ENCODE measurements at places on chromosomes 11 and 22.

- no peak for DNase-seq
These were observed 4.9 kb upstream of the TTLL1 start for GRCh38 chr22:43094085-43094484.

GRCh38 chr11:503179-503981 is 3.7 kb downstream of the RNH1 start:
- no peak for DNase-seq

DNA sequence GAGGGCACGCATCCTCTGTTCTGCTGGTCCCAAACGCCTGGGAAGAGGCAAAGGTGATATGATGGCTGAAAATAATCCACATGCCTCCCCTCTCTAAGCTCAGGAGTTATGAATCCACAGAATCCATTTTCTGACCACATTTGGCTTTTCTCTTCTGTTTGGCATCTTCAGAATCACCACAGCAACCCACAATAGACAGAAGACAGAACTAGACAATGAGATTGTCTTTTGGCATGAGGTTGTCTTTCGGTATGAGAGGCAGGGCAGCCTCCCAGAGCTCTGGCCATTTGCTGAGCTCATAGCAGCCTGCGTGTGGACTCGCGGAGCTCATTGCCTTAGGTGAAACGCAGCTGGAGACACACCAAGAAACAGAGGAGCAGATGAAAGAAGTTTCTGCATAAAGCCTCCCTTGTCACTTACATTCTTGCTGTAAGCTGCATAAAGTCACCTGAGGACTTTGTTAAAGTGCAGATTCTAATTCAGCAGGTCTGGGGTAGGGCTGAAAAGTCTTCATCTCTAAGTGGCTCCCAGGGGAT is 868.0 kb downstream of the NTM start:
- no peak for DNase-seq

GRCh38 chr11:82682003-82682751 is 51.5 kb downstream of the FAM181B start:
- DNase-seq, result no peak

GRCh38 chr22:29301716-29302401 is 4.6 kb upstream of the GAS2L1 start:
- DNase-seq, result no peak

GRCh38 chr11:116281173-116282160 is 491.3 kb downstream of the BUD13 start:
- DNase-seq, result no peak

DNA sequence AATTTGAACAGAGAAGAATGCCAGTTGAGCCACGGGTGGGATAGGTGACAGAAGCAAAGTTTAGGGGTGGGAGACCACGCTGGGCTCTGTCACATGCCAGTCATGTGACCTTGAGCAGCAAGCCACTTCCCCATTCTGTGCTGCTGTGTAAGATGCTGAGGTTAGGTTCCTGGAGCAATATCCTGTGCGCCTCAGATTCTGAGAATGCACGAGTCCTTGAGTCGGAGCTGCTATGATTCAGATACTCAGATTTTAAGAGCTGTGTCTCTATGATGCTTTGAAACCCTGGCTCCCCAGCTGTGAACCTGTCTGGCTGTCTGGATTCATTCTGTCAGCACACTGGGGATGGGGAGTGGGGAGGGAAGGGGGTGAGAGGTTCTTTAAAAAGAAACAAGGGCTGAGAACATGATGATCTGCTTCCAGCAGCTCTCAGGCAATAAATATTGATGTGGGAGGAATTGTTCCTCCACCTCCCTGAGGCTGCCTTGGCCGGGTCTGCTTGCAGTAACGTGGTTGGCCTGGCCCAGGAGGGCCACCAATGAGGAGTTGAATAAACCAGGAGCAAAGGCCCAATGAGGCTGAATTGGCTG is 24.0 kb downstream of the SLCO2B1 start:
- DNase-seq, result no peak

DNA sequence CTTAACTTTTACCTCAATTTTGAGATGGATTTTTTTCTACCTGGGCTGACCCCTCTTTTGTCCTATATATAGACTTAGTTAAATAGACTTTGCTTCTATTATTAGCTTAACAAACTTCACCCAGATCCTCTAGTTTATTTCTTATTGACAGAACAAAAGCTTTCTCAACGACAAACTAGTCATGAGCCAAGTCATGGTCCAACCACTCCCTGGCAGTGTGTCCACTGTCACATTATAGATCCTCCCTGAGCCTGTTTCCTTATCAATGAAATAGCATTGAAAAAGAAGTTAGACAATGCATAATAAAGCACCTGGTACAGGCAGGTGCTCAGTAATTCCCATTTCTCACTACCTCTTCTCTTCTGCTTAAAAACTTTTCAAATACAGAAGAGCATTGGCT is 155.1 kb downstream of the SPON1 start:
- no peak for DNase-seq

DNA sequence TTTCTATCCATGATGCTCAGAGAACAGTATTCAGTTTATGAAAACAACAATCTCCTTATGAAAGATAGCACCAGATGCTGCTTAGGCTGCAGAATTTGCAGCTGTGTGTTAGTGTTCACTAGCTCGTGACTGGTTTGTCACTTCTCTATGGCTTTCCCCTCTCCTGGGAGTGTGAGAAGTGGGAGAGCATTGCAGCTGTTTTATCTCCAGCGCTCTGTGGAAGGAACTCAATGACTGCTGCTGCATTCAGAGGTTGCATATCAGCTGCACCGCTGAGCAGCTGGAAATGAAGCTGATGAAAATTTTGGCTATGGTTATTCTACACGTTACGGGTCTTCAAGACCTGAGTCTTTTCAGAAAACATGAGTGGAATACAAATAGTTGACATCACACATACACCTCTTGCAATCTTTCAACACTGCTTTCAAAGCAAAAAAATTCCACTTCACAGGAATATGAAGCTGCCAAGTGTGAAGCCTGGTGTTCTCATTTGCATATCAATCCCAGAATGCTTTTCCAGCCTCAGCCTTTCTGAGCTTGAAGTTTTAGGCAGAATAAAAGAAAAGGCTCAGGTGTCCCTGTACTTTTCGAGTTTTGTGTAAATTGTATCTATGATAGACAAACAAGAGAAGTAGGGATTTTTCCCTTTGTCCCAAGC is 149.3 kb upstream of the DDI1 start:
- DNase-seq, result no peak

DNA sequence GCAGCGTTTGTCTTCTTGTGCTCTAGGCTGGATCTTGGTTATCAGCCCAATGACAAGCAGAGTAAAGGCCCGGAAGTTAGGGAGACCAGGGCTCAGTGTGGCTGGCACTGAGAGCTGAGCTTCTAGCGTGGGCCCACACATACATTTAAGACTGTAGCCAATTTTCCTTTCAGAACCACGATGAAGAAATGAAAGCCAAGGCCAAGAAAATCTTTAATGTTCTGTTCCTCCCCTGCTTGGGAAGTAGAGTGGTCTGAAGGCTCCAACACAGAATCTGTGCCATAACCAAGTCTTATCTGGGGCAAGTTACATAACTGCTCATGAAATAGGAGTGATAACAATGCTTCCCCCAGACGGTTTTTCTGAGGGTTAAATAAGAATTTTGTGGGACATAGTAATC is 4.7 kb upstream of the ST3GAL4 start:
- DNase-seq, result no peak

GRCh38 chr22:19723983-19724827 is 866 bp downstream of the GP1BB start:
- DNase-seq, result no peak

GRCh38 chr11:57639321-57640067 is 10.2 kb downstream of the YPEL4 start:
- no peak for DNase-seq

GRCh38 chr11:71176812-71177211 is 75.6 kb downstream of the SHANK2 start:
- DNase-seq, result no peak

GRCh38 chr11:26741036-26741435 is 19.2 kb upstream of the SLC5A12 start:
- DNase-seq, result no peak

GRCh38 chr11:61364012-61364675 is 2.0 kb downstream of the TMEM138 start:
- no peak for DNase-seq

DNA sequence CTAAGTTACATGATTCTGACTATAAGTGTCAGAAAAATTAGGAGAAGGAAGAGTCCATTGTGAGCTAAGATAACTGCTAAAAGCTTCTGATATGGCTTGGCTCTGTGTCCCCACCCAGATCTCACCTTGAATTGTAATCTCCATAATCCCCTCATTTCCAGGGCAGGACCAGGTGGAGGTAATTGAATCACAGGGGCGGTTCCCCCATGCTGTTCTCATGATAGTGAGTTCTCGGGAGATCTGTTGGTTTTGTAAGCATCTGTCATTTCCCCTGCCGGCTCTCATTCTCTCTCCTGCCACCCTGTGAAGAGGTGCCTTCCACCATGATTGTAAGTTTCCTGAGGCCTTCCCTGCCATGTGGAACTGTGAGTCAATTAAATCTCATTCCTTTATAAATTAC is 230.2 kb downstream of the OPCML start:
- no peak for DNase-seq

DNA sequence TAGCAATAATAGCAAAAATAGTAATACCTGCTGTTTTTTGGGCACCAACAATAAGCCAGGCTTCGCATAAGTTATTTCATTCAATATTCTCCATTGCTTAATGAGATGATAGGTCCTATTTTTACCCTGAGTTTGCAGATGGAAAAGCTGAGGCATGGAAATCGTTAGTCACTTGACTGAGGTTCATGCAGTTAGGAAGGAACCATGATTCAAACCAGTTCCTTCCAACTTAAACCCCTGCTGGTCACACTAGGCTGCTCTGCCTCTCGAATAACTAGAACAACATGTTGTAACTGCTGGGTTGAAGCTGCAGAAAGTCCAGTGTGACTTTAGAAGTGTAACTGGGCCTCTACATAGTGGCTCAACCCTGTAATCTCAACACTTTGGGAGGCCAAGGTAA is 69.3 kb downstream of the SEZ6L start:
- DNase-seq, result no peak

DNA sequence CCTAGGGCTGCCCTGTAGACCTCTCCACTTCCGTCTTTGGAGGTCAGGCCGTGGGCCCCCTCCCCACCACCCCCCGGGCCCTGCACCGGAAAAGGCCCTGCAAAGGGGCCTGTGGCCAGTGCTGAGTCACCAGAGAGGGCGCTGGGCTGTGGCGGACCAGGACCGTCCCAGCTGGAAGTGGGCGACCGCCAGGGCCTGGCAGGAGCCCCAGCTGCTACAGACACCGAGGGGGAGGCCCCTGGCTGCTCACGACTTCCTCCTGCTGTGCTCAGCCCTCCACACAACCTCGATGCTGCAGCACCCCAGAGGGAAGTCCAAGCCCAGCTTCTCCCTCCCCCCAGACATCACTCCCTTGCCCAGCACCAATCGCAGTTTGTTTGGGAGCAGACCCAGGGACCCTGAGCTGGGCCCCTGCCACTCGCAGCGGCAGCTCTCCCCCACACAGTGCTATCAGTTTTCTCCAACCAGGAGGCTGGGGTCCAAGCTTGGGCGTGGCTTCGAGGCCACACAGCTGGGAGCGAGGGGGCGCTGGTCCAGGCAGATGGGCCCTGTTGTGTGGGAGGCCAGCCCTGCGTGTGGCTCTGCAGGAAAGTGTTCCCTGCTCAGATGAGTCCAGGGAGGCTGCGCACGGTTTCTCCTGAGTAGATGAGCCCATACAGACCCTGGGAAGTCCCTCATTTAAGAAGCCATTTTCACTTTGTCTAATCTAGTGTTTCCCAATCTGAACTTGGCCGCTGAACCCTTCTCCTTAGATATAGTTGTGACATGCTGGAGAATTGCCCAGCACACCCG is 5.6 kb upstream of the SH3BP1 start:
- DNase-seq, result no peak

DNA sequence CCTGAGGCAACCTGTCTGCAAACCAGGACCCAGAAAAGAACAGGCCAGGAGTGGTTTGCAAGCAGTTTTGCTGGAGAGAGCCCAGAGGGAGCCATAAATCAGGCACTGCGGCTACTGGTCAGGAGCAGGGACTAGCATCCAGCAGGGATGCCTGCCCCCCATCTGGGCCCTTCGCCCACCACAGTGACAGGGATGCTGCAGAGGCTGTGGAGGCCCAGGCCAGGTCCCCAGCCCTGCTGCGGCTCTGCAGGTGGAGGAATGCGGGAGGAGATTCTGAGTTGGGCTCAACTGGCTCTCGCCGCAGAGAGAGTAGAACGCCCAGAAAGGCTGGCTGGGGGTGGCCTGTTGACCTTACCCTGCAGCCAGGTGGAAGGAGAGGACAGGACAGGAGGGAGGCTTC is 16.4 kb upstream of the NEFH start:
- DNase-seq, result no peak

GRCh38 chr11:64357446-64357845 is 1.5 kb upstream of the RPS6KA4 start:
- DNase-seq, result no peak

DNA sequence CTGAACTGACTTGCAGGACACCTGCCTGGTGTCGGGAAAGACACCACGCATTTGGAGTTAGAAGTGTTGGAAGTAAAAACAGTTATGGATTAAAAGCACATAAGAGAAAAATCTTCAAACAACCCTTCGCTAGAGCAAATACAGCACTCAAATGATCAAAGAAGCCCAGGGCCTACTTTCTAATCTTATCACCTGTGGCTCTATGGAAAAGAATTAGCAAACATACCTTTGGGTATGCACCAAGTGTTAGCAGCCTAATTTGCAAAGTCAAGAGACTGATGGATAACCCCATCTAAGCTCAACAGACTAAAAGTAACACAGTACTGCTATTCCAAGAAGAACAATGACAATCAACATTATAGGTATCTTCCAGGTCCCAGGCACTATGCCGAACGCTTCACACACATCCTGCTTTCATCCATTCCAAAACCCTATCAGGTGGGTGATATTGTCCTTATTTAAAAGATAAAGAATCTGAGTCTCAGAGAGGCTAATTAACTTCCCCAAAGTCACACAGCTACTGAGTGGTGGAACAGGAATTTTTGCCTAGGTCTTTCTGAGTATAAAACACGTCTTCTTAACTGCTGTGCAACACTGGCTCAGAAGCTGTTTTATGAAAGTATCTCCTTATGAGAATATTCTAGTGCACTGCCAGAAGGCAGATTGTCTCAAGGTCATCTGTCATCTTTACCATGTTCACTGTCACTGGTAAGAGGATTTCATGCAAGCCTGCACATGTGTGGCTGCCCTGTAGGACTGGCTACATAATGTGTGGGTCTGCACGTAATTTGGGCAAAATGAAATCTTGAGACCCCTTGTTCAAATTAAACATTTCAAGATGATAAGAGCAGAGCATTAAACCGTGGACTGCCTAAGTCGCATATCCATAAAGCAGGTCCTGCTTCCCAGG is 16.4 kb downstream of the SLC1A2 start:
- DNase-seq, result no peak

GRCh38 chr22:19107730-19108074 is 14.5 kb downstream of the DGCR2 start:
- no peak for DNase-seq

- DNase-seq, result no peak
These were observed 67.5 kb upstream of the PHF21B start for GRCh38 chr22:45077286-45077685.

GRCh38 chr11:103228807-103229206 is 119.6 kb downstream of the DYNC2H1 start:
- no peak for DNase-seq

- DNase-seq, result no peak
These were observed 127.4 kb upstream of the OPCML start for GRCh38 chr11:133659538-133660201.
